ENCODE measurements at places on chromosomes 1 and 21.

DNA sequence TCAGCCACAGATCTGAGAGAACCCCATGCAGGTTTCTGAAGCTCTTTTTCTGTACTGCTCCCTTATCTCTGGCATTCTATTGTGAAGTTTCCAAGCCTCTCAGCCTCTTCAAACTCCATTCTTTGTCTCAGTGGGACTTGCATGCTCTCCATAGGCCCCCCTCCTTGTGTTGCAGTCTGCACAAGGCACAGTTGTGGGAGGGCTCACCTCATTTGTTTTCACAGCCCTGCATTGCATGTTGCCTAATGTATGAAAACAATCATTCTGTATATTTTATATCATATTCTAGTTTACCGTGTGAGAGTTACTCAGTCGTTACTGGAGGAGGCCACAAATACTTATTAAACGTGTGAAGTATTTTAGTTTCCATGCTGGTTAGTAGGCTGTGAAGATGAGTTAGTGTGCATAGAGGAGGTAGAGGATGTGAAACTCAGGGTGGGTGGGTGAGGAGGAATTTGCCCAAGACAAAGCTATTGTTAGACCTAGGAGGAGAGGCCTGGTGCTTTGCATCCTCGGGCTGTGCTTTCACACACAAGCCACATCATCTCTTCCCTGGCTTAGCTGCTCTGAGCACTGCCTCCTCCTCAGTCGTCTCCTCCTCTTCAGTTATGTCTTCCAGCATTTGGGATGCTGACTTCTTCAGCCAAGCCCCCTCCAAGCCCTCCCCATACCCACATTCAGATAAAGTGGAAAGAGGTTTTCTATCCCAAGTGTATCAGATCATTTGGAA, 7.8 kb upstream of the CHI3L2 start:
- DNase-seq = no peak

DNA sequence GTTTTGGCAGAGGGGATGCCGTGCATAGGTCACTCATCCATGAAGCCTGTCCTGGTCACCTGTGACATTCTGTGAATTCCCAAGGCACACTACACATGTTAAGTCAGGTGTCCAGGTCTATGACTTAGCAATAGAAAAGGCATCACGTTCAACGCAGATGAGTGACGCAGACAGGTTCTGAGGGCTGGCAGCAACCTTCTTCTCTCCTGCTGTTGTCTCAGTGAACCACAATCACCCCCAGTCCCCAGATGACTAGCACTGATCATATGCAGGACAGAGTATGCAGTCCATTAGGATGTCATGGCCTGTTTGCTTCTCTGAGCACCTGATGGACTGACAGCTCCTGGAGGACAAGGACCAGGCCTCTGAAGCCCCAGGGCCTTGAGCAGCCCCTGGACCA, 157.8 kb upstream of the KAZN start:
- no peak for DNase-seq

DNA sequence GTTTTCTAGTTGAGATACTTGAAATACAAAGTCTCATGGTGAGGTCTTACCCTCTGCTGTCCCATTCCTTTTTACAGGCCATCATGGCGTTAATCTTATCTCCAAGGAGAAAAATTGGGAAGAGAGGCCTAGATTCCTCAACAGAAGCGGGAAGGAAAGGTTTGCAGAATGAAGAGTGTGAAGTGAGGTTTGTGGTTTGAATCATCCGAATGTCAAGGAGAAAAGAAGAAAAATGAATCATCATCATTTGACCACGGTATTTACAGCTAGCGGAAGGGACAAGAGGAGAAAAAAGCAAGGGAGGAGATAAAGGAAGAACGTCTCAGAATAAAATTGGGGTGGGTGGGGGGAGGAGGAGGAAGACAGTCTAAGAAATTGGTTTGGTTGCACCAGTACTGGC, 935 bp upstream of the COG2 start:
- no peak for DNase-seq

DNA sequence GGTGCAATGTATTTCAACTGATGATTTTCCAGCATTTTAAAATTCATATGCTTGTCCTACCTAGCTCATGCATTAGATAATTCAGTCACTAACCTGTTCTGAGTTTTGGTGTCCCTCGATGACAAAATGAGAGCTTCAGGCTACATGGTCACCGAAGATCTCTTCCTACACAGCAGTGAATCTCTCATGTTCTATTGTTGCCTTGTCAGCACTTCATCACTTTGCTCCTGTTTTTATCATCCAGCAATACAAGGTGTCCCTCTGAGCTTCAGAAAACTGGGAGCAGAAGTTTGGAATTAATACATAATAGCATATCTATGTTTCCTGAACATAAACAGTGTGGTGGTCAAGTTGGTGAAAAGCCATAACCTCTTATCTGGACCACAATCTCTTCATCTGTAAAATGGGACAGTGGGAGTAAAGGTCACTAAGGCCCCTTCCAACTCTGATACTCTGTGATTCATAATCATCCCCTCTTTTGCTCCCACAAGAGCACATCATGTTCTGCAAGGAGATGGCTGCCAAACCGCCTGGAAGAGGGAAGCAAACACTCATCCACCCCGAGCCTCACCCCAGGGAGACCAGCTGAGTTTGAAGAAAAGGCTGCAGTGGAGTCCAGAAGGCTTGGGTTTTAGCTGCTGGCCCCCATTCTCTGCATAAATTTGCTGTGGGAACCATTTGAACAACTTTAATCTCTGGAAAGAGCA, 137.9 kb upstream of the F3 start:
- no peak for DNase-seq

DNA sequence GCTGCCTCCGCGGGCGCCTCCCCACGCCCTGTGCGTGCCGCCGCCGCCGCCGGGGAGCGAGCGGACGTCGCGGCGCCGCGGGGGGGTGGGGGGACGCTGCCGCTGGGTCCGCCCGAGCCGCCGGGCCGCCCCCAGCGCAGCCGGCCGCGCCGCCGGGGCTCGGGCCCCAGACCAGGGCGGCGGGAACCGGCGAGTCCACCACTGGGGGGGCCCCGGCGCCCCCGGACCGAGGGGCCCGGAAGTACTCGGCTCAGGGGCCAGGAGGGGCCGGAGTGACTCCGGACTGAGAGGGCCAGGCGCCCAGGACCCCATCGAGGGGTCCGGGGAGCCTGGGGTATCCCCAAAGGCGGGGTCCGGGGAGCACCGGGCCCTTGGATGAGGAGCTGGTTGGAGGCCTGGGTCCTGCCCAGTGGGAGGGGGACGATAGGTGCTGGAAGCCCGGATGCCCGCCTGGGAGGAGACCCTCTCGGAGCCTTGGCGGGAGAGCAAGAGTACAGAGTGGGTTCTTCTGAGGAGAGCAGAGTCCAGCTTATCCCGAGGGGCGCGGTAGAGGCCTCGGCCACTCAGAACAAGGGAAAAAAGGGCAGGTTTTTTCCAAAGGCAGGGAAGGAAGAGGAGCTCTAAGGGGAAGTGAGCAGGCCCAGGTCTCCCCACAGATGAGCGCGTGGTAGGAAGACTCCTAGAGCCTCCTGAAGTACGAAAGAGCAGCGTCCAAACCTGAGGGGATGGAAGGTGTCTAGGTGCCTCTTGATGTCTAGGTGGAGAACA, 556 bp downstream of the GMEB1 start:
- DNase-seq = no peak
